ENCODE measurements at places on chromosomes 3 and 15.

DNA sequence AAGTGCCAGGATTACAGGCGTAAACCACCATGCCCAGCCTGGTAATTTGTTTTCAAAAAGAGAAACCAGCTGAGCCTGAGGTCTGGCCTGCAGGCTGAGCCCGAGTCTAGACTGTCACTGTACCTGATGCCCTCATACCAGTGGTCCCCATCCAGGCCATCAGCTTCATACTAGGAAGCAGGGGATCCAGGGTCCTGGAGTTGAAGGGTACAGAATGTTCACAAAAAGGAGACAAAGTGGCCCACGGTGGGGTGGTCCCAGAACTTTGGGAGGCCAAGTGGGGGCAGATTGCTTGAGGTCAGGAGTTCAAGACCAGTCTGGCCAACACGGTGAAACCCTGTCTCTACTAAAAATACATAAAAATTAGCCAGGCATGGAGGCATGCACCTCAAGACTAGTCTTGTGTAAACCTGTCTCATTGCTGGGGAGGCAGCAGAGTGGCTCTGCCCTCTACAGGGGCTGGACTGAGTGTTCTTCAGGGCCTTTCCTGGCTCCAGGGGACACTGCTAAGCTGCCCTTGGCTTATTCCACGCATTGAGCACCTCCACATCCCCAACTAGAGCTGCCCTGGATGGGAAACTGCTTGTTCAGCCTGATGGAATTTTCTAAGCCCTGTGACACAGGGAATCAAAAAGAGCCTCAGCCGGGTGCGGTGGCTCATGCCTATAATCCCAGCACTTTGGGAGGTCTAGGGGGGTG is 7.9 kb upstream of the HHATL start:
- no peak for DNase-seq

DNA sequence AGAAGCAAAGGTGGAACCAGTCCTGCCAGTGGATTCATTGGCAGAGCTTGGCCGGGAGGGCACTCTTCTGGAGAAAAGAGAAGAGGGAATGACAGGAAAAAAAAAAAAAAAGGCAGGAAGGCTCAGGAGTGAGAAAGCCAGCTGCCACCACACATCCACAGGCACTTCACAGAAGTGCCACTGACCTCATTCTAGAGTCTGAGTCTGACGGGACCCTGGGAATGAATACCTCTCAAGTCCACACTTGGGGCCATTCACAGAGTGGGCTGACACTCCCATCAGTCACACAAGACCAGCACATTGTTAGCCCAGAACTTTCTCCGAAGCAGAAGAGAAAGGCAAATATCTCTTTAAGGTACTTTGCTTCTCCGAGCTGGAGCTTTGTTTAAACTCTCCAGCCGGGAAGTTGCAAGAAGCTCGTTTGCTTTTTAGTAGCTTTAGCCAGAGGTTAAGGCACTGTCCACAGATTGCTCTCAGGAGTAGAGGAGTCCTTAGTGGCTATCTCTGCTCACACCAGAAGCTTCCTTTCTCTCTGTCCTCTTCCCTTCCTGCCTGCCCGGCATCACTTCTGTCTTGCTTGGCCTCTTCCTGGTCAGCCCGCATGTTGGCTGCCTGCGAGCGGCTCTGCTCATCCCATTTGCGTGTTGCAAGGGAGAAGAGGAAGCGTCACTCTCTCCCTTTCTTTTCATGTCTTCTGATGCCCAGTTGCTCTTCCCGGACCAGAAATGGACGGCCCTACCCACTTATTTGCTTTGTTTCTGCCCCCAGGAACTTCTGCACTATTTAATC is 53.8 kb downstream of the CMTM6 start:
- DNase-seq: no peak

DNA sequence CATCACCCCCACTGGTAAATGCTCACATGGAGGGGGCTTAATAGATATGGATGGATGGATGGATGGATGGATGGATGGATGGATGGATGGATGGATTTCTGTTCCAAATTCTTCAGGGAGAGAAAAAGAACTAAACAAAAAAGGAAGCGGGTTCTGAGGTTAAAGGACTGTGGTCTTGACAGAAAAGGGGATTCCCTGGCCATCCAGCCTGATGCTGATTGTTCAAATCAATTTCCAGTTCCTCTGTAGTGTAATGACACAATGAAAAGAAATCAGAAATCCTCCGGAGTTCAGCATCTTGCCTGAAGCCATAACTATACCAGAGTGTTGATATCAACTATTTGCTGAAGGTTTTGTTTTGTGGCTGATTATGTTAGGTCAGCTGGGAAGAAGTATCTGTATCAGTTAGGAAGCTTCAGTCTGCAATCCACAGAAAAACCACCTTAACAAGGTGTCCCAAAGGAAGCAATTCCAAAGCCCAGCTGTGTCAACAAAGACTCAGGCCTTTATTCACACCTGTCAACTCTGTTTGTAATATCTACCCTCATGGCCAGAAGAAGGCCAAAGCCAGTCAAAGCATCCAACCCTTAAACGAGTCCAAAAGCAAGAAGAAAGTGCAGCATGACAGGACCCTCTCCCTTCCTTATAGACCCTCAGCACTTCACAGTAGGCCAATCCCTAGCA is 24.5 kb upstream of the RASA2 start:
- no peak for DNase-seq

- DNase-seq: no peak
Observed at GRCh38 chr15:42185801-42186200, 22.3 kb downstream of the VPS39 start.

- DNase-seq: peak; percentile 36
Observed at GRCh38 chr15:72706266-72706665, 20.3 kb downstream of the BBS4 start.

DNA sequence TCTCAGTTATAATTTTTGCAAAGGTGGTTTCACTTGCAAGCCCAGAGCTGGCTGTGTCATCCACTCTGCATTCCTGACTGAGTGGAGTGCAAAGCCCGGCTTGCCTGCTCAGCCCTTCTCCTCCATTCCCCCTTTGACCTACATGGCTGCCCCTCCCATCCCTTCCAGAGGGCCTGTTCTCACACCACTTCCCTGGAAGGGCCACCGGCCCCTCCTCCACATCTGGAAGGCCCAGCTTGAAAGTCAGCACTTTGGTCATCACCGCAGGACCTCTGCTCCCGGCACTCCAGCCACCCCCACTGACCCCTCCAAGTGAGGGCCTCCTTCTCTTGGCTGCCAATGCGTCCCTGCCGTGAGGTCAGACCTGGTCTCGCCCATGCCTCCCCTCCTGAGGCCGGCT is 74.1 kb upstream of the RNF7 start:
- DNase-seq: no peak

DNA sequence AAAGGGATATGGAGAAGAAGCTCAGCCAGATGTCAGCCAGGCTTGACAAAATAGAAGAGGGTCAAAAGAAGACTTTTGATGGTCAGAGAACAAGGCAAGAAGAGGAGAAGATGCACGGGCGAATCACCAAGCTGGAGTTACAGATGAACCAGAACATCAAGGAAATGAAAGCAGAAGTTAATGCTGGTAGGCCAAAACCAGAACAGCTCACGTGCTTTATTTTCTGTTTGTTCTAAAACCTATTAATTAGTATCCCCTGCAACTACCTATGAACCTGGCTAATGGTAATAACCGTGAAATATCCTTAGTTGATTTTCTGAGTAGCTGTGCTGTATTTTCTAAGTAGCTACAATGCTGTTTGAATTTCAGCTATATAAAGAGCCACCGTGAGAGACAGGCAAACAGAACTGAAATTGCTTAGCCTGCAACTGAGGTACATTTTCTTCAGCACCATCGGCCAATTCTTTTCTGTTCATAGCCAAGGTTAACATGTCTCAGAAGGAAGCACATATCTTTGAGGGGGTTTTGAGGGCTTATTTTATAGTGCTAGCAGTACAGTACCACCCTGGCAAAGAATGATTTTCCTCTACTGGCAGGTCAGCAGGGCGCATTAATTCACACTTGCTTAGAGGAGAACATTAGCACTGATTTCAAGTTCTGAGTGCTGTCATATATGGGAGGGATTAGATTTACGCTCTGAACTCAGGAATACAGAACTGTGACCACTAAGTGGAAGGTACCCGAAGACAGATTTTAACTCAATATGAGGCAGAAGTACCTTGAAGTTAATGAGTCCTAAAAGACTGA is 78.9 kb downstream of the FAM81A start:
- no peak for DNase-seq

- no peak for DNase-seq
Observed at GRCh38 chr15:53644660-53645059, 114.8 kb downstream of the WDR72 start.

GRCh38 chr3:136545664-136546268 is 206.4 kb downstream of the STAG1 start:
- DNase-seq: no peak

DNA sequence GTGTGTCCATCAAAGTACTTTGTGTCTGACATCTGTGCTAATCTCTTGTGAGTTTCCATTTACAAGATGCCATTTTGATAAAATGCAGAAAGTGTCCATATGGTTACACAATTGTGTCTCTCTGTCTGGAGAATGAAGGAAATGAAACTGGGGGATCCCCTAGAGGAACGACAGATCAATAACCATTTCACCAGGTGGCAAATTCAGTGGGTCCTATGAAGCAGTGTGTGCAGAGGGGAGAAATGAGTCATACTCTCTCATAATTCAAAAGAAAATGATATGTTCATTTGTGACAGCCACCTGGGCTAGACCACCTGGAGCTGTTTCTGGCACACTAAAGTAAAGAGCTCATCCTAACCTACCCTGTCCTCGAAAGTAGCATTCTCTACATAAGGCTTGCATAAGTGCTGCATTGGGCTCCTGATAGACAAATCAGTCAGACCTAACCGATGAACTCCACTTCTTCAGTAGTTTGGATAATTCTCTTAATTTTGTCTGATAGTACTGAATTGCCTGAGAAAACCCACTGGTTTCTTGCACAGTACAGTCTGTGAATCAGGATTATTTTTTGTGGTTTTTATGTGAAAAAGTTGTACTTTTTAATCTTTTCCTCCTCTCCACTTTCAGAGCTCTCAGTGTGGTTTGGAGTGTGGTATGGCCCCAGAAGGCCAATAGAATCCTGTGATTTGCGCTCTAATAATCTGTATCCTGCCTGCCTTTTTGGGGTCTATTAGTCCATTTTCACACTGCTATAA is 10.3 kb upstream of the CD47 start:
- DNase-seq: no peak

GRCh38 chr15:63035253-63035652 is 7.3 kb upstream of the TPM1 start:
- DNase-seq: no peak

GRCh38 chr3:40417845-40418543 is 31.0 kb downstream of the ENTPD3 start:
- DNase-seq: no peak

GRCh38 chr3:160616311-160616710 is 50.9 kb upstream of the KPNA4 start:
- peak; percentile 8 for DNase-seq

DNA sequence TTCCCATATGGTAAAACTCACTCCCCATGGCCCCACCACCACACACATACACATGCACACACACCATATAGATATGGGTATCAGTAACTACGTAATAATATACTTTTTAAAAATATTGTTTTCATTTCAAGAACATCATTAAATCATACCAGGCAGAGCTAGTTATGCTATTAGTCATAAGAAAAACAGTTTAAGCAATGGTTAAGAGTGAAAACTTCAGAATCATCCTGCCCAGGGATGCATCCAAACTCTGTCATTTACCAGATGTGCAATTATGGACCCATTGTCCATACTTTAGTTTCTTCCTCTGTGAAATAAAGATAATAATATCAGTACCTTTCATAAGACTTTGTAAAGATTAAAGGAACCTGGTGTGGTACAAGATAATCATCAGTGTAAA is 608.3 kb downstream of the RBMS3 start:
- DNase-seq: no peak

DNA sequence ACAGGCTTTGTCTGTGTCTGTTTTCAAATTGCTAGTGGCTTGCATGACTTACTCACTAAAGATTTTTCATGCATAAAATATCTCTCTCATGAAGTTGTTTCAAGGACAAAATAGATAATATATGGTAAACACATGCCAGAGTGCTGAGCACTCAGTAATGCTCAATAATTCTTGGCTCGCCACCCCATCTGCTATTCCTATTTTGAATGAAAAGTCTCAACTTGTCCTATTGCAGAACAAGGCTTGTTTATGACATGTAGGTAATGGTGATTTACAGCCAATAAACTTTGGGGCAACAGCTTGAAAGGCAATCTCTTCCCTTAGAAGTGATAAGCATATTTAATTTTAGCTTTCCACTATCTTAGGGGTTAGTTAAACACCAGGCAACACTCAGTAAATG is 789.0 kb upstream of the ROBO1 start:
- DNase-seq: no peak

DNA sequence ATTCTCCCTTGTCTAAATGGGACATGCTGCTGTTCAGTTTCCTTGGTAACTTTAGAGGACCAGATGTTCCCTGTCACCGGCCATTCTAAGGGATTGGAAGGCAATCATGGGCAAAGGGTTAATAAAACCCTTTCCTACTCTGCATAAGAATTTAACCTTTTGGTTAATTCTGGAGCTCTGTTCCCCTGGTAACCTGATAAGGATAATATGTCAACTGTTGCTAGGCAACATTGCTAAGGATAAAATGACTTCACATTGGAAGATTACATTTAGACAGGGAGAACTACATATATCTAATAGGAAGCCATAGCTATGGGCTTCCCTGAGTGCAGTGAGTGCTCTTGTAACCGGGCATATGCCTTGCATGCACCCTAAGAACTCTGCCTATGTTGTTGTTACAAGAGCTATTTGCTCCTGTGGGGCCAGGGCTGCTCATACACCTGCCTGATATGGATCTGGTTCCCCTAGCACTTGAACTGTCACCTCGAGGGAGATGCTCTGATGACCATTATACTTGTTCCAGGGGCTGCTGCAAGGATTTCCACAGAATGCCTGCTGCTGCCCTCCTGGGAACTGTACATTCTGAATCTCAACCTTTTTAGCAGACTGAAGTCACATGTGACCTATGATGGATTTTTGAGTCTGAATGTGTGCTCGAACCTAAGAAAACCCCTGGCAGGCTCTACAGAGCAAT is 326.3 kb upstream of the PDZRN3 start:
- no peak for DNase-seq

GRCh38 chr3:9386078-9386459 is 11.3 kb upstream of the SETD5 start:
- DNase-seq: no peak

DNA sequence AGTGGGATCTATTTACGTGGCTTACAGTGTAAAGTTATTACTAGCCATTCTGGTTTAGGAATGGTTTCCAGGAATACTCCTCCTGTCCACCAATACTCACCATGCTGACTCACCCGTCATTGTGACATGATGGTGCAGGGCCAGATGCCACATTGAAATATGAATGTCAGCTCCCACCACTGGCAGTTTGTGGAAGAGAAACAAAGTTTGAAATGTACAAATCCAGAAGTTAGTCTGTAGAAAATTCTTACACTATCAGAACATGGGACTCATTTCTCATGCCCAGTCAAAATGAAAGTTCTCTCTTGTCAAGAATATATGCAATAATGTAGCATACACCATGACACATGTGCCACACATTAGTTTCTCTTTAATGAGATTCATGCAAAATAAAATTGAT is 14.4 kb upstream of the TSPAN3 start:
- no peak for DNase-seq

- DNase-seq: no peak
Observed at GRCh38 chr3:97942801-97943546, 29.3 kb downstream of the RIOX2 start.

- DNase-seq: no peak
Observed at GRCh38 chr15:98155356-98155755, 194.9 kb downstream of the ARRDC4 start.
